ENCODE measurements at places on chromosomes 4 and X. TPM values are rescaled to one million over a fixed set of nuclear protein-coding genes. Genes with fewer than 3 reads are reported as not detected.
A peak's percentile ranks its signal among the peaks of the same experiment; 100 is the strongest.

The PPEF2 gene
- total RNA-seq: not detected

The LUZP4 gene
- total RNA-seq: not detected

The CT45A2 gene
- not detected for total RNA-seq

The CXCL8 gene
- total RNA-seq: 0.52 TPM

The GAGE1 gene
- total RNA-seq: not detected

The HSFX4 gene
- not detected for total RNA-seq

The TMEM156 gene
- total RNA-seq: 0.15 TPM

The F11 gene
- total RNA-seq: 0.22 TPM

The AFM gene
- not detected for total RNA-seq

DNA sequence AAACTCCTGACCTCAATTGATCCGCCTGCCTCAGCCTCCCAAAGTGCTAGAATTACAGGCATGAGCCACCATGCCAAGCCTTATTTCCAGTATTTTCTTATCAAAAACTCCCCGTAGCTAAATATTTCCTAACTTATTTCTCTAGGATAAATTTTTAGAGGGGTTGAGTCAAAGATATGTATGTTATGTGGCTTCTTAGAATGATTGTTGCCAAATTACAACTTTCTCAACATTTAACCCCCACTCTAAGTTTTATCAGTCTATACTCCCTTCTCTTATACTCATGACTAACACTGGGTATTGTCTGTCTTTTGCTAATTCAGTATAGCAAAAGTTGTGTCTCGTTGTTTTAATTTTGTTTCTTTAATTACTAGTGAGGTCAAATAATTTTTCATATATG lies 187.7 kb upstream of the LNX1 start:
- no peak overlapping the region for H3K27ac ChIP-seq
- H3K36me3 ChIP-seq: no peaks in the 10 kb centered on the region
- DNase-seq: no peak
- no peaks in the 10 kb centered on the region for H3K4me1 ChIP-seq

- H3K36me3 ChIP-seq: no peaks in the 10 kb centered on the region
- peak overlapping the region; percentile 83 for H3K4me3 ChIP-seq
- DNase-seq: no peak
- peak overlapping the region; percentile 57 for H3K27ac ChIP-seq
- no peaks in the 10 kb centered on the region for H3K27me3 ChIP-seq
- H3K4me1 ChIP-seq: peaks cover 43% of the 10 kb centered on the region
Measured at GRCh38 chrX:47197526-47197925, 3.9 kb downstream of the UBA1 start.

GRCh38 chrX:38699121-38699520 lies 102.1 kb upstream of the MID1IP1 start:
- no peak overlapping the region for H3K27ac ChIP-seq
- H3K36me3 ChIP-seq: no peaks in the 10 kb centered on the region
- H3K4me3 ChIP-seq: no peak overlapping the region
- no peak for DNase-seq

DNA sequence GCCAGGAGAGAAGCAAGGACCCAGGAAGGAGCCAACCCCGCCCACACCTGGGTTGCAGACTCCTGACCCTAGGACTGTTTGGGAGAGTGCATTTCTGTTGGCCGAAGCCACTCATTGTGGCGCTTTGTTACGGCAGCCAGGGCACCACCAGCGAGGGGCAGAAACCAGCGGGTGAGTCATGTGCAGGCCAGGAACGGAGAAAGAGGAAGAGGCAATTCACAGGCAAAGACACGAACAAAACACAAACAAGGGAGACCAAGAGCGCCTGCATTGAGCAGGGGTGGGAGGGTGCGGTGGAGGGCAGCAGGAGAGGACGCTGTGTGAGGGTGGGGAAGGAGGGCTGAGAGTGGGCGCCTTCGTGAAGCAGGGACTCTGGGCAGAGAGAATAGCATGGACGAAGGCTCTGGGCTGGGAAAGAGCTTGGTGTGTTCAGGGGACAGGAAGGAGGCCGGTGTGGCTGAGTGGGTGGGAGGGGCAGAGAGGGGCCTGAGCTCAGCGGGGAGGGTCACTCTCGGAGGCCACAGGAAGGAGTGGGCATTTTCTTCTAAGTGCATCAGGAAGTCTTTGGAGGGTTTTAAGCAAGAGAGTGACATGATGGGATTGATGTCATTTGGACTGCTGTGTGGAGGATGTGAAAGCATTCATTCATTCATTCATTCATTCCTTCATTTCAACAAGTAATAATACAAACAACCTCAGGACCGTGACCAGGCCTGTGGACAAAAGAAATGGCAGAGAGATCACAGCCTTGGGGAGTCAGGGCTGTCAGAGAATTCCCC lies 12.2 kb upstream of the WFS1 start:
- H3K36me3 ChIP-seq: no peaks in the 10 kb centered on the region
- H3K27ac ChIP-seq: no peak overlapping the region
- no peaks in the 10 kb centered on the region for H3K4me1 ChIP-seq
- peaks cover 2% of the 10 kb centered on the region for H3K27me3 ChIP-seq
- no peak overlapping the region for H3K4me3 ChIP-seq
- DNase-seq: no peak

GRCh38 chr4:109738104-109738872 lies 8.4 kb upstream of the PLA2G12A start:
- DNase-seq: no peak
- no peaks in the 10 kb centered on the region for H3K4me1 ChIP-seq
- H3K36me3 ChIP-seq: no peaks in the 10 kb centered on the region

DNA sequence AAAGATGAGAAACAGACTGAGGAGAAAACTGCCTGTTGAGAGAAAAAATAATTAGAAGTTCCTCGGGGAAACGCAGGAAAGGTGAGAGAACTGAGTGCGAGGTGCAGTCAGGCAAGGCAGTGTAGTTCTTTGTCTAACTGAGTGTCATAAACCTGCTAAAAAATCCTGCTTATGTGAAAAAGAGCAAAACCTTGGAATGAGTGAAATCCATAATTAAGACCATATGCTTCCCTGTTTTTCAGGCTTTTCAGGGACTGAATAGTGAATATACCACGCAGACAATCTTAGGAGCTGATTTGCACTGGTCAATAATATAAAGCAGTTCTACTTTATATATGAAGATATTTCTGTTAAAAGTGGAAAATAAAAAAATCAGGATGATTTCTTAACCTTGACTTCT lies 104.9 kb downstream of the RASGEF1B start:
- H3K4me1 ChIP-seq: no peaks in the 10 kb centered on the region
- H3K27ac ChIP-seq: no peak overlapping the region
- no peak for DNase-seq
- H3K27me3 ChIP-seq: peaks cover 4% of the 10 kb centered on the region
- no peaks in the 10 kb centered on the region for H3K36me3 ChIP-seq

DNA sequence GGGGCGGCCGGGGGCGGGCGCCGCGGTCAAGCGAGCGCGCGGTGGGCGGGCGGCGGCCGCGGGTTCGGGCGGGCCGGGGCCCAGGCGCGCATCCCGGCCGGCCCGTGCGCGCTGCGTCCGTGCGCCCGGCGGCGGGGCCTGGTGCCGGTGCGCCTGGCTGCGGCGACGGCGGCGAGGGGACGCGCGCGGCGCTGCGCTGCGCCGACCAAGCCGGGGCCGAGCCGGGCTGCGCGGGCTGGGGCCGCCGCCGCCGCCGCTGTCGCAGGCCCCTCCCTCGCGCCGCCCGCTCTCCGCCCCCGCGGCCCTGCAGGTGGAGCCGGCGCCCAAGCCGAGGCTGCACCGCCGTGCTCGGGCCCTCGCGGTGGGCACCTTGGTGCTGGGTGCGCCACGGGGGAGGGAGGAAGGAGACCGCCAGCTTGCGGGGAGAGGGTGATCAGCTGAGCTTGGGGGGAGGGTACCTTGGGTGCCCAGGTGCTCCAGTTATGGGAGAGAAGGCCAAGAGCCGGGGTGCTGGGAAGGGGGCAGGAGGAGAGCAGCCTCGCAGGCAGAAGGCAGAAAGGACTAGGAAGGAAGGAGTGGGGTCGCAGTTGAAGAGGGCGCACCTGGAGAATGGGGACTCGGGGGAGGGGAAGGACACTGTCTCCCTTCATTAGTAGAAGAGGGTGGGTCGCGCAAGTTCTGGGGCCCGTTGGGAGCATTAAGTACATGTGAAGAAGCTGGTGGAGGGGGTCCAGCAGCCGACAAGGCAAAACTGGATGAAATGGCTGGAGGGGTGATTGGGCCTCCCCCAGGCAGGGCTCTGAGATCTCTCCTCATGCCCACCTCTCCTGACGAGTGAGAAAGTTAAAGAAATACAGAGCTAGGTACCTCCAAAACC lies at the start of gene PPP2R2C:
TSS of gene PPP2R2C (minus strand) at position 228 of the 877 bp plus-strand sequence. CDS start 385 bp downstream, outside the sequence.
- no peak for DNase-seq
- H3K4me3 ChIP-seq: peak within 1 kb of the TSS; percentile 63
- peaks cover 29% of the 10 kb centered on the region for H3K27me3 ChIP-seq
- no peaks in the 10 kb centered on the region for H3K36me3 ChIP-seq
- H3K27ac ChIP-seq: no peak within 1 kb of the TSS

DNA sequence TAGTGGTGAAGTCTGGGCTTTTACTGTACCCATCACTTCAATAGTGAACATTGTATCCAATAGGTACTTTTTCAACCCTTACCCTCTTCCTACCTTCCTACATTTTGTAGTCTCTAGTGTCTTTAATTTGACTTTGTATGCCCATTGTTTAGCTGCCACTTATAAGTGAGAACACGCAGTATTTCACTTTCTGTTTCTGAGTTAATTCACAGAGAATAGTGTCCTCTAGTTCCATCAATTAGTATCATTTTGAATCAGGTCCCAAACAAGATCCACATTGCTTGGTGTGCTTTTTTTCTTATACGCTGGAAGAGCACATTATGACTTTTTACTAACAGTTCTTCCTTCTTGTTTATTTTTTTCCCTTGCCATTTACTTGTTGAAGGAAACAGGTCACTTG lies 176.0 kb upstream of the WDFY3 start:
- H3K4me1 ChIP-seq: no peaks in the 10 kb centered on the region
- H3K27me3 ChIP-seq: no peaks in the 10 kb centered on the region
- no peak overlapping the region for H3K27ac ChIP-seq
- no peaks in the 10 kb centered on the region for H3K36me3 ChIP-seq
- DNase-seq: no peak

DNA sequence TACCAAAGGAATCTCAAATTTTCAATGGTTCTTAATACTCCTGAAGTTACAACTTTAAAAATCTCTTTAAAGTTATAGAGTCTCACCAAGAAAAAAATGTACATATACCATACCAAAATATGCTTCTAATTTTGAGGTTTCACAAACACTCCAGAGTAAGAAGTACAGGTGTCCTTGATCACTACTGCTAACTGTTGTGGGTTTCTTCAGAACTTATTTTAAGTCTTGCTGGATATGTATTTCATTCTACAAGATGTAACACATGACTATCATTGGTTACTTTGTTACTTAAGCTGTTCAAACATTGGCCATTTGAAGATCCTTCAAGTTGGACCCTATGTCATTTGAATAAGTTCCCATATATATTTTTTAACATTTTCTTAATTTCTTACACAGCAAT lies 808.0 kb downstream of the PCDH19 start:
- no peak for DNase-seq
- H3K27me3 ChIP-seq: peaks cover 4% of the 10 kb centered on the region
- no peak overlapping the region for H3K4me3 ChIP-seq
- no peaks in the 10 kb centered on the region for H3K4me1 ChIP-seq
- no peak overlapping the region for H3K27ac ChIP-seq

DNA sequence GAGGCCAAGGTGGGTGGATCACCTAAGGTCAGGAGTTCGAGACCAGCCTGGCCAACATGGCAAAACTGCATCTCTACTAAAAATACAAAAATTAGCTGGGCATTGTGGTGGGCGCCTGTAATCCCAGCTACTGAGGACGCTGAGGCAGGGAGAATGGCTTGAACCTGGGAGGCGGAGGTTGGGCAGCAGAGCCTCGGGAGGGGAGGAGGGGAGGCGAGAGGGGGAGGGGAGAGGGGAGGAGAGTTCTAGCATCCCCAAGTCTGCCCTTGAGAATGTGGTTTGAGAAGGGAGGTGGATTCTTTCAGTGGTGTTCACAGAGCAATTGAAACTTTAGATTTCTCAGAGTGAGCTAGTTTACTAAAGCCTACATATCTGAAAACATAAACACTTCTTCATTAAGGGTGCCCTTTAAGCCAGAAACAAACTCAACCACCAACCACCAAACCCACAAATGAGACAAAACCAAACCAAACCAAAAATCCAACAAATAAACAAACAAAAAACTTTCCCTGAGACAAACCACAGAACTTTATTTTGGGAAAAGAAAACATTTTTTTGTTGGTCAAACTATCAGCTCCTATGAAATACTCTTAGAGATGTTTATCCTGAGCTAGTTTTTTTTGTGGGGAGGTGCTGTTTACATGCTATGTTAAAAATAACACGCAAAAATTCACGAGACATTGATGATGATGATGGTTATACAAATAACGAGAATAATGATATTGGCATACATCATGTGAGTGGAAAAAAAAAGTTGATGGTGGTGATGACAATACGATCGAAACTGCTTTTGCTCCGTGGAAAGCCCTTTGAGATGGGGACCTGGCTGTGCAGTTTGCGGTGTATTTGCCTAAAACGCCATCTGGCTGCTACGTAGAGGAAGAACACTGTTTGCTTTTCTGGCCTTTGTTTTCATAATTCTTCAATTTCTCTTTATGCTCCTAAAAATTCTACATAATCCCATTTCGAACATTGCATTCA lies 98.2 kb upstream of the PRKX start:
- H3K4me1 ChIP-seq: peaks cover 2% of the 10 kb centered on the region
- H3K4me3 ChIP-seq: no peak overlapping the region
- DNase-seq: no peak
- no peaks in the 10 kb centered on the region for H3K27me3 ChIP-seq

DNA sequence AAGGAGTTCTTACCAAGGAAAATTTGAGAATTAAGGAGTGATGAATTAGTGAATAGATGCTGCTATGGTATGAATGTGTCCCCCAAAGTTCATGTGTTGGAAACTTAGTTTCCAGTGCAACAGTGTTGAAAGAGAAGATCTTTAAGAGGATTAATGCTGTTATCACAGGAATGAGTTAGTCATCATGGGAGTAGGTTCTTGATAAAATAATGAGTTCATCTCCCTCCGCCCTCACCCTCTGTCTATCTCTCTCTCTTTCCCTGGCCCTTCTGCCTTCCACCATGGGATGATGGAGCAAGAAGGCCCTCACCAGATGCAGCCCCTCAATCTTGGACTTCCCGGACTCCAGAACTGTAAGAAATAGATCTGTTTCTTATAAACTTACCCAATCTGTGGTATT lies 38.3 kb upstream of the KLHL8 start:
- no peak for DNase-seq
- no peaks in the 10 kb centered on the region for H3K27me3 ChIP-seq
- no peak overlapping the region for H3K27ac ChIP-seq
- H3K36me3 ChIP-seq: no peaks in the 10 kb centered on the region
